CD4-positive, alpha-beta T cell (primary cell): ENCODE measurements at places on chromosomes 16 and 17. TPM values are rescaled to one million over a fixed set of nuclear protein-coding genes. Genes with fewer than 3 reads are reported as not detected.

DNA sequence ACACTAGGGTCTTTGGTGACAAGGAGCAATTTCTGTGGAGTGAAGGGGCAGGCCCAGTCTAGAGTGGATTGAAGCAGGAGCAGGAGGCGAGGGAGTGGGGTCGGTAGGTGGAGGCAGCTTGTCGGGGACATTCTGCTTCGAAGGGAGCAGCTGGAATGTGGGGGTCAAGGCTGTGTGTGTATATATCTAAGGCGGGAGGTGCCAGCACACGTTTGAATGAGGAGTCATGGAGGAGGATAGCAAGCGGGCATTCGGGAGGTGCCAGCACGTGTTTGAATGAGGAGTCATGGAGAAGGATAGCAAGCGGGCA is 17.7 kb downstream of the NT5M start:
- H3K27ac ChIP-seq = no peak overlapping the region
- H3K4me1 ChIP-seq = no peaks in the 10 kb centered on the region
- no peak overlapping the region for H3K4me3 ChIP-seq
- DNase-seq = no peak

GPT2 gene
- not detected for total RNA-seq

GRCh38 chr16:9300252-9300651 is 208.8 kb downstream of the HAPSTR1 start:
- H3K27ac ChIP-seq = no peak overlapping the region
- H3K27me3 ChIP-seq = peaks cover 3% of the 10 kb centered on the region
- DNase-seq = no peak
- H3K4me3 ChIP-seq = no peak overlapping the region
- no peaks in the 10 kb centered on the region for H3K36me3 ChIP-seq
- H3K4me1 ChIP-seq = no peaks in the 10 kb centered on the region

MT1G gene
- not detected for total RNA-seq

- no peak overlapping the region for H3K4me3 ChIP-seq
- DNase-seq = no peak
- peaks cover 41% of the 10 kb centered on the region for H3K36me3 ChIP-seq
Observed at GRCh38 chr16:84611041-84611440, 6.8 kb downstream of the COTL1 start.

- H3K4me1 ChIP-seq = no peaks in the 10 kb centered on the region
- no peaks in the 10 kb centered on the region for H3K36me3 ChIP-seq
- no peak overlapping the region for H3K27ac ChIP-seq
- no peak overlapping the region for H3K4me3 ChIP-seq
- DNase-seq = no peak
Observed at GRCh38 chr17:62898239-62898864, 67.7 kb upstream of the TANC2 start.

DNA sequence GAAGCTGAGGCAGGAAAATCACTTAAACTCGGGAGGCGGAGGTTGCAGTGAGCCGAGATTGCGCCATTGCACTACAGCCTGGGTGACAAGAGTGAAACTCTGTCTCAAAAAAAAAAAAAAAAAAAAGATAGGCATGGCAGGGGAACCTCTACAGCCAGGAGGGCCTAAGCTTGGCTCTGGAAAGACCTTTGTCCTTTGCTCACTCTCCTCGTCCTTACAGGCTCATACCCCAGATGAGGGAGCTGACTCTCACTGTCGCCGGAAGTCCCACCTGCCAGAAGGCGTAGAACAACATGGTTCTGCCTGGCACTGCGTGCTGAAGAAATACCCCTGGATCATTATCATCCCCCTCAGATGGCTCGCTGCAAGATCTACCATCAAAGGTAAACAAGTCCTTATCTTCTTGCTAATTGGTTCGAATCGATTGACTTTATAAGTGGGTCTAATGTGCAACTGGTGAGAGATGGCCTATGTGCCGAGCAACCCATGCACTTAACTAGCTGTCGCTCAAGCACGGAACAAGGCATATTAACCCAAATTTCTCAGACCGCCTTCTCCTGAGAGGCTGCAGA is 29.7 kb downstream of the RTN4RL1 start:
- no peak overlapping the region for H3K4me3 ChIP-seq
- H3K27me3 ChIP-seq = peaks cover 18% of the 10 kb centered on the region
- DNase-seq = no peak
- no peak overlapping the region for H3K27ac ChIP-seq
- H3K4me1 ChIP-seq = no peaks in the 10 kb centered on the region
- no peaks in the 10 kb centered on the region for H3K36me3 ChIP-seq

GRCh38 chr16:54944002-54944401 is 13.3 kb downstream of the IRX5 start:
- peaks cover 26% of the 10 kb centered on the region for H3K27me3 ChIP-seq
- no peaks in the 10 kb centered on the region for H3K36me3 ChIP-seq
- no peak overlapping the region for H3K27ac ChIP-seq
- DNase-seq = no peak
- no peak overlapping the region for H3K4me3 ChIP-seq

VMO1 gene
- total RNA-seq = not detected

GRCh38 chr17:59652119-59652518 is 32.4 kb downstream of the CLTC start:
- H3K27me3 ChIP-seq = no peaks in the 10 kb centered on the region
- H3K4me3 ChIP-seq = no peak overlapping the region
- no peak for DNase-seq

- DNase-seq = peak; percentile 84
- no peaks in the 10 kb centered on the region for H3K27me3 ChIP-seq
- no peak overlapping the region for H3K4me3 ChIP-seq
- H3K27ac ChIP-seq = no peak overlapping the region
- H3K4me1 ChIP-seq = peaks cover 11% of the 10 kb centered on the region
Observed at GRCh38 chr17:2244545-2245525, 58.8 kb downstream of the SMG6 start.

DNA sequence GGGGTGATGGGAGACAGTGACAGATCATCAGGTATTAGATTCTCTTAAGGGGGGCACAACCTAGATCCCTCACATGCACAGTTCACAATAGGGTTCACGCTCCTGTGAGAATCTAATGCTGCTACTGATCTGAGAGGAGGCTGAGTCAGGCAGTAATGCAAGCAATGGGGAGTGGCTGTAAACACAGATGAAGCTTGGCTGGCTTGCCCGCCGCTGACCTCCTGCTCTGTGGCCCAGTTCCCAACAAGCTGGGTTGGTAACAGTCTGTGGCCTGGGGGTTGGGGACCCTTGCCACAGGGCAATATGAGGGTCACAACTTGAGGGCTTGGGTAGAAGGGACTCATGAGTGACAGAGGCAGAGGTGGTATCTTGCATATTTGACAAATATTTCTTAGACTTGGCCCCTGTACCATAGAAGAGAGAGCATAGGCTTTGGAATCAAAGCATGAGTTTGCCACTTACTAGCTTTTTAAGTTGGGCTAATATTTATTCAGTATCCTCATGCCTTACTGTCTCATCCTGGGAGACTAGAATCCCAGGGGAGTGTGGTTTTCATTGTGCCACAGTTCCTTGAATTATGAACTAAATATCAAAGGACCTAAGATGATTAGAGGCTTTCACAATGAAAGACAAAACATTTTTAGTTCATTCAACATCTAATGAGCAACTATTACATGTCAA is 133.4 kb downstream of the SPACA3 start:
- H3K27ac ChIP-seq = no peak overlapping the region
- no peaks in the 10 kb centered on the region for H3K36me3 ChIP-seq
- H3K27me3 ChIP-seq = peaks cover 9% of the 10 kb centered on the region
- H3K4me3 ChIP-seq = no peak overlapping the region

GRCh38 chr17:40307001-40307730 is 1.8 kb upstream of the RARA start:
- no peak overlapping the region for H3K4me3 ChIP-seq
- H3K27me3 ChIP-seq = no peaks in the 10 kb centered on the region
- H3K4me1 ChIP-seq = peaks cover 69% of the 10 kb centered on the region
- no peak for DNase-seq
- H3K27ac ChIP-seq = no peak overlapping the region
- no peaks in the 10 kb centered on the region for H3K36me3 ChIP-seq
